ENCODE measurements at places on chromosomes 2 and 18.

- DNase-seq, result no peak
Measured at GRCh38 chr2:33289961-33290360, 186.5 kb upstream of the RASGRP3 start.

DNA sequence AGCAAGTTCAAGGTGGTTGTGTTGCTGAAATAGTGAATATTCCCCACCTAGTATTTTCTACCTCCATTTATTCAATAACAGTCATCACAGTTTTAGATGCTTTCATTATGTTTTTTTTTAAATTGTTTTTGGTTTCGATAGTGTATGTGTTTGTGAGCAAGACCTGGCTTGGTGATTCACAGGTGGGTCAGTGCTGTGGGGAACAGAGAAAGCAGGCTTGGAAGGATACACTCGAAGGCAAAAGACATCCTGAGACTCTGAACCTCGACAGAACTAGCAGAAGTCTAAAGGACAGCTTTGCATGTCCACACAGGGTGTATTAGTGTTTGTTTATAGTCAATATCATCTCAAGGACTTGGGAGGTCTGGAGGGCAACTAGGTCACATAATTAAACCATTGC is 551.5 kb downstream of the RIT2 start:
- no peak for DNase-seq

DNA sequence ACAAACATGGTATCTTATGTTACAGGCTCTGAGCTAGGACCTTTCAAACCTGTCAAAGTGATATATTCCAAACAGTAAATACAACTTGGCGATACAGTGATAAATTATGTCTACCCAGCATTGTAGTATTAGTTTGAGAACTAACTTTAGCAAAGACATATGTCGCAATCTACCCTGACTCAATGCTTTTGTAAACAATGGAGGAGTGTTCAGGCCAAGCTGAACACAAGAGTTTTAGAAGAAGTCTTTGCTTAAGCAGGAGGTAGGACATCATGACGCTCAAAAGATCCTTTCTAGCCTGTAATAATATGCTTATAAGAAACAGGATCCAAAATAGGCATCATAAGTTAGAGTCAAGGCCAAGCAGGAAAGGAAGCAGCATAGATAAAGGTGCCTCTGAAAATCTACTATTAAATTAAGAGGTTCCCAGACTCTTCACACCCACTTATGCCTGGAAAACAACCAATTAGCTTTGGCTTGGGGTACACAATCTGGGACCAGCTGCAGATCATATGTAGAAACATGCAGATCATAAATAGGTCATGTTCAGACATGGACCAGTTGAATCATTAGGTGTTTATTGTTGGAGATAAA is 132.5 kb downstream of the CSRNP3 start:
- DNase-seq, result no peak

DNA sequence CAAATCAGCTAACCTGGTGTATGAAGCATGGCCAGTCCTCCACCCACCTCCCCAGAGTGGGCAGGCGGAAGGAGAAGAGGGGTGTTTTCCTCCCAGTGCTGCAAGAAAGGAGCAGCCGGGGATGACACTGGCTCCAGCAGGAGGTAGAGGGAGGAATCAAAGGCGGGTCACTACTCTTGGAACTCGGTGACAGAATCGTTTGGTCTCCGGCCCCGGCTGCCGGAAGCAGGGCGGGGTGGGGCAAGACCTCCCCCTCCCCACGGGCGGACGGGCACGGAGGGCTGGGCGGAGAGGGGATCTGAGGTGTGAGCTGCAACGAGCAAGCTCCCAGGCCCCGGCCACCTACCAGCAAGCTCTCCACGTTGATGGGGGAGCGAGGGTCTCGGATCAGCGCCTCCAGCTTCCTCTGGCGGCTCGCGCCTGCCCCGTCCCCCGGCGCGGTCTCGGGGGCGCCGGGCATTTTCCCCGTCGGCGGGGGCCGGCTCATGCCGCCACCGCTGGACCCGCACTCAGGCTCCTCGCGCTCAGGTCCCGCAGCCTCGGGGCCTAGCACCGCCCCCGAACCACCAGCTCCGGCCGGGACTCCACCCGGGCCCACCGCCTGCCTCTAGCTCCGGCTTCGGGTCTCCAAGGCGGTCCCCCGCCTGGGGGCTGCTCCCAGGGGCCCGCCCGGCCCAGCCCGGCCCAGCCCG is 640 bp downstream of the ROCK2 start:
- peak; percentile 21 for DNase-seq

DNA sequence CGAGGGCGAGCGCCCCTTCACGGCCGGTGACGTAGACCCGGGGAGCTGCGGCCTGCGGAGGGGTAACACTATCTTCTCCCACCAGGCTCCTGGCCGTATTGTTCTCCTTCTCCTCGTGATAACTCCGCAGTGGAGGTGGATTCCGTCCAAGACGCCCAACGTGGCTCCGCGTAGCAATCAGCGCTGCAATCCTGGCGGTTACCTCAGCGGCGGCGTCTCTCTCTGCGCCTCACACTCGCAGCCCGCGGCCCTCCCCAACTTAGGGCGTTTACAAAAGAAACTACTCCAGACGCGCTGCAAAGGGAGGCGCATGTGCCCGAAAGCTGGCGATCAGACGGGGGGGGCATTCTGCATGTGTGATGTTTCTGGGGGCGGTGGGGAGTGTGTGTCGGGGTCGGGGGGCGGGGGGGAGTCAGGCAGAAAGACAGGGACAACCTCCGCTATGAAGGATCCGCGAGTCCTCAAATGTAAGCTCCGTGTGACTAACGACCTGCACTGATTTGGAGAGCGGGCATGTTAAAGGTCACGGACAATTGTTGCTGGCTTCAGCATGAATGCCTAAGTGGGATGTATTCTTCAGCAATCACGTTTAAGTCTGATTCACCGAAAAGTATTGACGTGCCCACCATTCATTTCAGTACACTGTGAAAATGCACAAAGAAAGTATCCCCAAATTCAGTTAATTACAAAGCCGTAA is 1.3 kb upstream of the ZNF516 start:
- peak; percentile 44 for DNase-seq

- DNase-seq, result no peak
Measured at GRCh38 chr18:8299054-8299980, 309.9 kb upstream of the RAB12 start.

- DNase-seq, result no peak
Measured at GRCh38 chr18:53752781-53753367, 471.6 kb downstream of the MBD2 start.

DNA sequence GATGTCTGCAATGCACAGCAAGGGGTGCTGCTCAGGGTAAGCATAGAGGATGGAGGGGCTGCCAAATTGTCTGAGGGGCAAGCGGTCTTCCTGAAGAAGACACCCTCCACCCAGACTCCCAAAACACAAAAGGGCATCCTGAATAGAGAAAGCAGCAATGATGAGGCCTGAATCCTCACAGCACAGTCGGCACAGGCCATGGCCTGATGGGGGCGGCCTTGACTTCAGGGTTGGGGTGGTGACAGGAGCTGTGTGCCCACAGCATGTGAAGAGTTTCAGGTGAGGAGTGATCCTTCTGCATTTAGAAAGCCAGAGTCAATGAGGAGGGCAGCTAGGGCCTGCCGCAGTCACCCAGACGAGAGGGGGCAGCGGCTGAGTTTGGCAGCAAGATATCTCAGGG is 159.4 kb downstream of the GALNT14 start:
- no peak for DNase-seq

GRCh38 chr2:30872797-30873196 is 65.6 kb upstream of the CAPN13 start:
- DNase-seq, result no peak

DNA sequence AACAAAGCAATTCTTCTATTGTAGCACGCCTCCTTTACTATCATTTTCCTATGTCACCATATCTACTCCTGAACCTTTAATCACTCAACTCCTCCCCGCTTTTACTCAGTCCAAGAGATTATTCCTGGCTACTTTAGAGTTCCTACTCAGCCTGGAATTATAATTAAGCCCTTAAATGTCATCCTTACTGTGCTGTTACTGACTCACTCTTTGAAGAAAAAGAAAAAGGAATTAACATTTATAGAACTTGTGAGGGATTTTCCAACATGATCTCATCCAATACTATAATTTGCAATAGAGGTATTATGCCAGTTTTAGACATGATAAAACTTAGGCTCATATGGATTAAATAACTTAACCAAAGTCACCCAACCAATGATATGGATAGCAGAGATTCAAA is 61.7 kb downstream of the CCDC88A start:
- DNase-seq, result no peak

GRCh38 chr2:157726946-157727345 is 98.3 kb upstream of the ACVR1C start:
- DNase-seq, result no peak

DNA sequence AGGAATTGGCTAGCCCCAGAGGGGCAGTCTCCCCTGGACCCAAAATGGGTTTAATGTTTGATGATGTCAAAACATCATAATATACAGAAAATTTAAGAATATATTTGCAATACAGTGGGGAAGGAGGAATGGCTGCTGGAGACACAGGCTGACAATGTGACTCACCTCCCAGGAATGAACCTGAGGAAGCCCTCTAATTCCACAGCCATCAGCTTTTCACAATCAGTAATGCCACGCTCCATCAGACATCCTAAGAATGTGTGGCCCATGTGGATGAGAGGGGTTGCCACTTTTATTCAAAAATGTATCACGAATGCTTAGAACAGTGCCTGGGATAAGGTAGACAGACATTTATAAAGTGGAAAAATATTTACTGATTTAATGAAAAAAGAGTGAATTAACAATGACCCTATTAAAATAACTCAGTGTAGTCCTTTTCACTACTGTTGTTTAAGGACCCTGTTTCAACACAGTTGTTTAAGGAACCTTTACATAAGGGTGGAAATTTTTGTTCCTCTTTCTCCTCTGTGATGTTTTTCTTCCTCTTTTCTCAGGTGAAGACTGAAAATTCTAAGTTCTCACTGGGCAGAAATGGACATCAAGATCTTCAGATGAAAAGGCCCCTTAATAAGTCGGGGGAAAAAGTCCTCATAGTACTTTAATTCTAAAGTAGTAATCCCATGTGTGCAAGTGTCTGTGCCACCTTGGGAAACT is 17.5 kb upstream of the TMEM163 start:
- no peak for DNase-seq

- DNase-seq, result no peak
Measured at GRCh38 chr2:233142355-233142897, 82.3 kb downstream of the INPP5D start.

DNA sequence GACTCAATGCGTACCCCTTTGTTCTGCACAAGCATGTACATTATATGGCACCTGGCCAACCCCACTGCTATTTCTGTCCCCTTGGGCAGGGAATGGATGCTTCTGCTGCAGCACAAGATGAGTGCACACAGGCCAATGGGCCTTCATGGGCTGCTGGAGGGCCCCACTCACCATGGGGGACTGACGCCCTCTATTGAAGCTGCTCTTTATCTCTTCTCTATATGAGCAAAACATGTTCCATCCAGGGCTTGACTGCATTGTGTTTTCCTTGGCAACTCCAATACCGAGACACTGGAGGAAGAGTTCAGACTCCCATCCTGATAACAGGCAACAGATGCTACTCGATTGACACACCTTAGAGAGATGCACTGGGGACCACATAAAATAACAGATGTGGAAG is 251.6 kb upstream of the NCKAP5 start:
- DNase-seq, result no peak

- no peak for DNase-seq
Measured at GRCh38 chr18:79795446-79795845, 2.3 kb upstream of the KCNG2 start.

DNA sequence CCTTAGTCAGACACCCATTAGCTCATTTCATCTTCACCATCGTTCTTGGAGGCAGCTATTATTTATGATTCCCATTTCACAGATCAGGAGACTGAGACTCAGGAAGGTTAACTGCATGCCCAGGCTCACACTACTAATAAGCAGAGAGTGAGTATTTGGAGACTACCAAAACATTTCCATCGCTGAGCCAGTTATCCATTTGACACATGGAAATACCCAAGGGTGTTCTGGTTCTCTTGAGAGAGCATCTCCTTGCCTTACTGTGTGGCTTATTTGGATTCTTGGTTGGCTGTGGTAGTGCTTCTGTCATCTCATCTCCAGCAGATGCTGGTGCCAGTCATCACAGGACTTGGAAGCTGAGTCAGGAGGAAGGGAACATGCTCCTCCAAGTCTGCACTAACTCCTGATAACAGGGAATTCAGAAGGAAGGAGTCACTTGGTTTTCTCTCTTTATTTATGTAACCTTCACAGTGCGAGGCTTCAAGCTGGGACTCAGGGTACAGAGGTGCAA is 55.2 kb downstream of the RASGRP3 start:
- no peak for DNase-seq

GRCh38 chr2:112791693-112792230 is 7.5 kb upstream of the IL1A start:
- DNase-seq, result no peak

- no peak for DNase-seq
Measured at GRCh38 chr2:224008702-224009261, 30.3 kb downstream of the SERPINE2 start.

- no peak for DNase-seq
Measured at GRCh38 chr2:185970148-185970852, 231.7 kb downstream of the FSIP2 start.

GRCh38 chr18:34915046-34915445 is 126.2 kb upstream of the MAPRE2 start:
- no peak for DNase-seq

DNA sequence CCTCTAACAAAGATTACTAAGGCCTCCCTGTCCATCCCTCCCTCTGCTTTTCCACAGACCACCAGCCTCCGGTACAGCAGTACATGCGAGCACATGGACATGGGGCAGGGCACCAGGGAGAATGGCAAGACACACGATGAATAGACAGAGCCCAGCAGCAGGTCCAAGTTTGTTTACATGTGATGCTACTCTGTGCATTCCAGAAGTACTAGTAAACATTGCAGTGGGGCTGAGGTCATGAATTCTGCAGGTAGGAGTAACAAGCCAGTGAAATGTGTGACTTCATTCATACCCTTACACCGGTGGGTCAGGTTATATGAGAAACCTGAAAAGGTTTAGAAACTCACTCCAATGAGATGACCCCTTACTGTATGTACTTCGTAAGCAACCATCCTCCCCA is 205.7 kb downstream of the BCL11A start:
- DNase-seq, result no peak

DNA sequence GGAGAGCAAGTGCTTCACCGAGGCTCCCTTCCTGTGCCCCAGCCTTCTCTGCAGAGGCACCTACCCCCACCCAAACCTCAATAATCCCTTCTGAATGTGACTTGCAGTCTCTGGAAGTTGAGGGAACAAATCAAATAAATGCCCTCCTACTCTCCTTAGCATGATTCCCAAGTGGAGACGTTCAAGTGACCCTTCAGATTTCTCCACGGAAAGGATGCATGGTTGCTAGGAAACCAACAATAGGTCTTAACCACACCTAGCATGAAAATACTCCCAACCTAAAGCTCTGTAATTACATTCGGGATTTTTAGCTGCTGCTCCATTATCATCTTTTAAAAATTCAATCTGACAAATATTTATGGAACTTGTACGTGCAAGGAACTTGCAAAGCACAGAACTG is 50.2 kb upstream of the CABLES1 start:
- DNase-seq, result no peak

GRCh38 chr18:71798986-71799673 is 745.0 kb downstream of the CBLN2 start:
- no peak for DNase-seq

Measured in bone marrow (tissue), 2 donors.